ENCODE measurements at places on chromosomes 1 and 21.

GRCh38 chr1:83024251-83024767 lies 974.6 kb downstream of the TTLL7 start:
- no peak for DNase-seq

GRCh38 chr1:211348547-211348946 lies 21.9 kb downstream of the TRAF5 start:
- DNase-seq, result no peak

GRCh38 chr1:220528679-220529501 lies 954 bp downstream of the MARK1 start:
- DNase-seq, result peak; percentile 42

GRCh38 chr1:179924268-179924667 lies 30.3 kb upstream of the CEP350 start:
- no peak for DNase-seq

- DNase-seq, result no peak
Measured at GRCh38 chr1:164609089-164609488, 50.1 kb downstream of the PBX1 start.

DNA sequence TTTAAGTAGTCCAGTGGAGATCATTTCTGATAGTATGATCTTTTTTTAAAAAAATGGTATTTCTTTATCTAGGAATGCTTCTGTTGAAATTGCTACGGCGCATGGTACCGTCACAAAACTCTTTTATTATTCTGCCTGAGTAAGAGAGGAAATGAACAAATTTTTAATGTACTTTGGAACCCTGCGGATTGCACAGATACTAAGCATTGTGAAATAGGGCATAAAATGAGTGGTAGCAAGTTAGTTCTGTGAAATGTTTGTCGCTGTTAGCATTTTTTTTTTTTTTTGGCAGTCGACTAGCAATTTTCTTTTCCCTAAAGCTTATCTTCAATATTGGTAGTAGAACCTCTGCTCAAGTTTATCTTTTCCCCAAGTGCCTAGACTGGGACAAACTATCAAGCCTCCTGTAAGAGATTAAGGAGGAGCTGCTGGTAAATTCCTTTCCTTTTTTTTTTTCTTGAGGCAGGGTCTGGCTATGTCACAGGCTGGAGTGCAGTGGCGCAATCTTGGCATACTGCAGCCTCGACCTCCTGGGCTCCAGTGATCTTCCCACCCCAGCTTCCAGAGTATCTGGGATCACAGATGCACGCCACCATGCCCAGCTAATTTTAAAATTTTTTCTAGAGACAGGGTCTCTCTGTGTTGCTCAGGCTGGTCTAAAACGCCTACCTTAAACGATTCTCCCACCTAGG lies 2.2 kb downstream of the ITSN1 start:
- DNase-seq, result no peak

DNA sequence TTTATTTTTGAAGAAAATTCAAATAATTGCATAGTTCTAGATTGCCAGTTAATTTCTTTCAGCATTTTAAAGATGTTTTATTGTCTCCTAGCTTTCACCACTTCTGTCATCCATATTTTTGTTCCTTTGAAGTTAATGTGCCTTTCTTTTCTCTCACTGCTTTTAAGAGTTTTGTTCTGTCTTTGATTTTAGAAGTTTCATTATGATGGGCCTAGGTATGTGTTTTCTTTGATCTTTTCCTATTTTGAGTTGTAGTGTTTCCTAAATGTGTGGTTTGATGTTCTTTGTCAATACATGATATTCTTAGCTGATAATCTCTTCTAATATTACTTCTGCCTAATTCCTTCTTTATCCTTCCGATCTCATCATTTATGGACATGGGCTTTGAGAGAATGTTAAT lies 378.7 kb downstream of the DISC1 start:
- no peak for DNase-seq

- DNase-seq, result no peak
Measured at GRCh38 chr1:21397813-21398188, 42.1 kb upstream of the NBPF3 start.

DNA sequence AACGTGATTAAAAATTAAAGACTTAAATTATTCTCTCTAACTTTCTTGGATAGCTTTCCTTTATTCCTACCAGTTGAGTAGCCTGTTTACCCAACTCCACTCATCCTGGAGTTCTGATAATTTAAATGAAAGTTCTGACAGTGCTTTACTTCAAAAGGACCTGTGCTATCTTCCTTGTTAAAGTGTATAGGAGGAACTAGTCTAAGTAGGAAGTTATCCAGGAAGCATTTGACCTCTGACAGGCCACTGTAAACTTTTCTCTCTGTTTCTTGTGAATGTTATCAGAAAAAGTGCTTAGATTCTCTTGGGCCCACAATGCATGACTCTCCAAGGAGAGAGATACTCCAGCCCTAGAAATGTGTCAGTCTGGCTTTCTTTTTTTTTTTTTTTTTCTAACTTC lies 9.2 kb downstream of the UAP1 start:
- DNase-seq, result no peak

DNA sequence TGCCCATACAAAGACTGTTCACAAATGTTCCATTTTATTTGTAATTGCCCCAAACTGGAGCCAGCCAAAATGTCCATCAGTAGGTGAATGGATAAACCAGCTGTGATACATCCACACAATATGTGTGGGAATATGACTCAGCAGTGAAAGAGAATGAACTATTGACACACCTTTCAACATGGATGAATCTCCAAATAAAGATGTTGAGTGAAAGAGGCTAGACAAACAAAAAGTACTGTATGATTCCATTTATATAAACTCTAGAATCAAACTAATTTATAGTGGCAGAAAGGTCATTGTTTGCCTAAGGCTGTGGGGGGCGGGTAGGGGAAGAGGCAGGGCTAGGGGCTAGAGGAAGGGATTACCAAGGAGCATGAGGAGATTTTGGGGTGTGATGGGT lies 4.5 kb downstream of the DHCR24 start:
- DNase-seq, result no peak

GRCh38 chr1:70382682-70383081 lies 28.2 kb upstream of the ANKRD13C start:
- no peak for DNase-seq

- no peak for DNase-seq
Measured at GRCh38 chr1:201015551-201016091, 7.9 kb downstream of the KIF21B start.

GRCh38 chr1:29166291-29166878 lies 15.3 kb downstream of the SRSF4 start:
- DNase-seq, result no peak

GRCh38 chr1:226645279-226645976 lies 93.7 kb downstream of the ITPKB start:
- no peak for DNase-seq

DNA sequence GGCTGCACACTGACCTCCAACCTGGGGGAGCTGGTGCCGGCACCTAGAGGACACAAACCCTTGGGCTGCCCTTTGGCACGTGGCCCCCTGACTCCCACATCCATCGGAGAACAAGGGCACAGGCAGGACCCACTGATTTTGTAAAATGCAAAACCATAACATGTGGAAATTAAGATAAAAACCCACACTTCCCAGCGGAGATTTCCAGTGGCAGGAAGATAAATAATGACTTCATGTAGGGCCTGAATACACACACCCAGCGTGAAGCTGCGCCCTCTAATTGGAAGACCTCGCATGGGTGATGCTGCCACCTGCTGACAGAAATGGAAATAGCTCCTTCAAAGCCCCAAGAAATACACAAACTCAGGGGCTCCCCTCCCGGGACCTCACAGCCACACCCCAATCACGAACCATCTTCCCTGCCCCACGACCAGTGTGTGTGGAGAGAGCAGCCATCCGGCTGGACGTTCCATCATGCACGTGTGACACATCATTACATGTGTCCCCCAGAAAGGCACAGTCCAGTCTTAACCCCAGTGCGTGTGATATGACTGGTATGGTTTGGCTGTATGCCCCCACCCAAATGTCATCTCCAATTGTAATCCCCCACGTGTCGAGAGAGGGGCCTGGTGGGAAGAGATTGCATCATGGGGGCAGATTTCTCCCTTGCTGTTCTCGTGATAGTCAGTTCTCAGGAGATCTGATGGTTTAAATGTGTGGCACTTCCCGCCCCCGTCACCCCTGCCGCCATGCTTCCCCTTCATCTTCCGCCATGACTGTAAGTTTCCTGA lies 5.7 kb upstream of the TPRG1L start:
- DNase-seq, result peak; percentile 77

- DNase-seq, result no peak
Measured at GRCh38 chr1:207691841-207692240, 46.9 kb downstream of the CR1L start.

DNA sequence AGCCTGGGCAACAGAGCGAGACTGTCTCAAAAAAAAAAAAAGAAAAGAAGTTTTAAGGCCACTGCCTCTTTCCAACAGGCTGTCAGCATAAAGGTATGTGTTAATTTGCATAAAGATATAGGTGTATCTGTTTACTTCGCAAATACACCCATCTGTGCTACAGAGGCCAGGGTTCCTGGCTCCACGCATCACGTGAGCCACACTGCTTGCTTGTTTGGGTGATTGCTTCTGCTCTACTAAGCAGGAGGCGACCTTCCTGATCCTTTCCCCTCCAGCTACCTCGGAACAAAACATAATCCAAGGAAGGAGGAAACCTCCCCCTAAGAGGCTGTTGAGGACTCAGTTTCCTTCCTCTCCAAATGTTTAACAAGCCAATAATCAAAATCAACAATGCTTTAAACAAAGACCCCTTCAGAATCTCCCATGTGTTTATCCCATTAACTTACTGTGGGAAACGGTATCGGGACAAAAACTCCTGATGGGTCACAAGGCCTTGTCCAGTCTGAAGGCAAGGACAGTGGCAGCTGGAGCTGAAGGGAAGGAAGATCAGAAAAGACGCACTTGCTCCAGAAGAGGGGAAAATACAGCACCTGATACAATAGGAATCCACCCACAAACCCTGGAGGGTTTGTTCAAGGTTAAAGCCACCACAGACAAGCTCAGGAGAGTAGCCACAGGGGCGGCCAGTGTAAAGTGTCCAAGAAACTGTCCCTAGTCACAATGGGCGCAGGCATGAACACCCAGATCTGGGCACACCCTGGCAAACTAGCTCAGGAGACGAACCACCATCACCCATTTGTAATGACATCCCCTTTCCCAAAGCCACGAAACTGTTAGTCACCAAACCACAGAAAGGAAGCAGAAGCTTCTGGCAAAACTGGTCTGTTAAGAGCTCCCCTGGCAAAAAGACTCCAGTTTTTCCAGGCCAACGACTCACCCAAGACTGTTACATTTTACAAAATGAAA lies 17.2 kb downstream of the CTNNBIP1 start:
- no peak for DNase-seq

- no peak for DNase-seq
Measured at GRCh38 chr21:41560661-41561158, 52.8 kb upstream of the TMPRSS2 start.

- DNase-seq, result no peak
Measured at GRCh38 chr1:205668951-205669340, 11.4 kb downstream of the SLC45A3 start.

GRCh38 chr1:59803458-59804038 lies 11.2 kb upstream of the HOOK1 start:
- no peak for DNase-seq

DNA sequence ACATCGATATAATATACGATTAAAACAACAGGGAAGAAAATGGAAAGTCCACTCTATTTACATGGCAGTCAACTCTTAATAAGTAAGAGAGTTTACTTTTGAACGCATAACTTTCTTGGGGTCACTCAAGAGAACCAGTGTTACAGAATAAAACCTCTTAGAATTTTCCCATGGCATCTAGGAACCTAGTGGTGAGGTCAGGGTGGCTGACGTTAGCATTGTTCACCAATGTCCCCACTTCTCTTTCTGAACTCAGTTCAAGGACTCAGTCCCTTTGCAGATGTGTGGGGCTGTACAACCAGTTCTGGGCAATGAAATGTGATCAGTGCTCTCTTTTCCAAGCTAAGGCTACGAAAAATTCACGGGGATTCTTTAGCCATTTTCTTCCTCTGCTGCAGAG lies 2.6 kb upstream of the RNF2 start:
- DNase-seq, result no peak

DNA sequence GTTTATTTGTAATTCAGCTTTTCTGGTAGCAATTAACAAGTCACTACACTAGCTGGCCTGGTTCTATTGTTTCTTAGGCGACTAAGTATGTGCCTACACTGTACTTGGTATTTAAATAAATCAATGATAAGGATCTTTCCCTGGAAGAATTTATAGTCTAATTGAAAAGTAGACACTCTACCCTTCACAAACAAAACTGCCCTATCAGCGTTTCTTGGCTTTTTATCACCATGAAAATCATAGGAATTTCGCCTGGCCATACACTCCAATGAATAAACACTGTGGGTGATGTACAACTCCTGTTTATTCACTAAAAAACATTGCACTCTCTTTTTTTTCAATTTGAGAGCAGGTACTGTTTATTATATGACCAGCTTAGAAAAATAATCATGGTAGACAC lies 702.9 kb upstream of the ADGRL2 start:
- no peak for DNase-seq
